ENCODE measurements at places on chromosomes 11 and 22.

DNA sequence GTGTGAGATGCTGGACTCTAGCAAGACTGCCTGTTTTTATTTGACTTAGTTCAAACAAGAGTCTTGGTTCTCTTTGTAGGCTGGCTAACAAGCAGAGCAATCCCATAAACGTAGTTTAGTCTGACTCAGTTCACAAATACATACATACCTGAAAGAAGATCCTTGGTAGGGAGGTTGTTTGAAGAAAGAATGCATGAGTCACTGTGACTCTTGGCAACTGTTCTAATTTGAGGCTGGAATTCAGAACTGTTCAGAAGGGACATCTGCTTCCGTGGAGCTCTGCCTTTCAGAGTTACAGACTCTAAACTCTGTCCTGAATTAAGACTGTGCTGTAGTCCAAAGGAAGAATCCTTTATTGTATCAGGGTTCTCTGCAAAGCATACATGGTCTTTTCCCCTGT lies 32.2 kb downstream of the C2CD3 start:
- DNase-seq = no peak

DNA sequence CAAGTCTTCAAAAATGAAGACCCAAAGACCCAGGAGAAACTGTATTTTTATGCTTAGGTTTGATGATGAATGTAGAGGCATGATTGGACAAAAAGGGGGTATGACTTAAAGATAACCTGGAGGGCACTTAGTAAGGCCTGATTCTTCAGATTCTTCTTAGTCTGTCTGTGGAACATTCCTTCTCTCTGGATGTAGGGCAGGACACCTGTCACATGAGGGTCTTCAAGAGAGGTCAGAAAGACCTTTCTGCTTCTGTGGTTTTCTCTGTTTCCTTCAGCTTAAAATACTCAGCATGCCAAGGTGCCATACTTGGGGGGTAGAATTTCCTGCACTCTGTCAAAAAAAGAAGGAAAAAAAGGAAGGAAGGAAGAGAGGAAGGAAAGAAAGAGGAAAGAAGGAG lies 78.1 kb downstream of the BLID start:
- no peak for DNase-seq

- DNase-seq = no peak
Observed at GRCh38 chr22:35742342-35743100, 24.8 kb downstream of the APOL5 start.

- DNase-seq = no peak
Observed at GRCh38 chr11:18936002-18936673, 3.1 kb downstream of the MRGPRX1 start.

DNA sequence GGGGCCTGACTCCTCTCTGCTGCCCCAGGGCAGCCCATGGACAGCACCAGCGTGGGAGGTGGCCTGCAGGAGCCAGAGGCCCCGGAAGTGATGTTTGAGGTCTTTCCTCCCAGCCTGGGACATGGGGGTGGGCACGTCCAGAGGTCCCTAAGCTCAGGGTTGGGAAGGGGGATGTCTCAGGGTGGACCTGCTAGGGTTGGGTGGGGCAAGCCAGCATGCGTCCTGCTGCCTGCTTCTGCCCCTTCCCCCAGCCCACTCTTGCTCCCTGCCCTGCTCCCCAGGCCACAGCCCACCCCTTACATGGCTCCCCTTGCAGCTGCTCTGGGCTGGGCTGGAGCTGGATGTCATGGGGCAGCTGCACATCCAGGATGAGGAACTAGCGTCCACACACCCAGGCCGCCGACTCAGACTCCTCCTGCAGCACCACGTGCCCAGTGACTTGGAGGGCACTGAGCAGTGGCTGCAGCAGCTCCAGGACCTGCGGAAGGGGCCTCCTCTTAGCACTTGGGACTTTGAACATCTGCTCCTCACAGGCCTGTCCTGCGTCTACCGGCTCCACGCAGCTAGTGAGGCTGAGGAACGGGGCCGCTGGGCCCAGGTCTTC lies 1.3 kb downstream of the FAM180B start:
- no peak for DNase-seq

DNA sequence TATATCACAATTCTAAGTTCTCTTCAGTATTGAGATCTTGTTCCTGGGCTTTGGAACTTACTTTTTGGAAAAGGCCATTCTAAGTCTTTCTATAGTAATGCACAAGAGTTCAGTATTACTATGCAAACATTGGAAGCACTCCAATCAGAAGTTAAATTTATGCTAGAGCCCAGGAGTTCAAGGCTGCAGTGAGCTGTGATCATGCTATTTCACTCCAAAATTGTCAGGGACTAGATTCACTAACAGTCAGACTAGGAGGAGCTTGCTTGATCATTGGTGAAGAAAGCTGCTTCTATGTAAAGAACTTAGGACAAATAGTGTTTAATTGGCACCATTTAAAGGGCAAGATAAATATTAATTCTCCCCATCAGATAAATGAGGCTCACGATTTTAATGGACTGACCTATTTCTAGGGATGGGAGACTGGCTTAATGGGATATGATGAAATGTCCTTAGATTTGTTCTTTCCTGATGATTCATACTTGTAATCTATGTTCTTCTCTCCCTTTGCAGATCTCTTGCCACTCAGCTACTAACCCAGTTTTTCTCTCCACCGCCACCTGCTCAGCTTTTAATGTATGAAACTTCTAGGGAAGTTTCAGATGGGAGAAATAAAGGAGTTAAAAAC lies 32.6 kb upstream of the TMEM123 start:
- no peak for DNase-seq

DNA sequence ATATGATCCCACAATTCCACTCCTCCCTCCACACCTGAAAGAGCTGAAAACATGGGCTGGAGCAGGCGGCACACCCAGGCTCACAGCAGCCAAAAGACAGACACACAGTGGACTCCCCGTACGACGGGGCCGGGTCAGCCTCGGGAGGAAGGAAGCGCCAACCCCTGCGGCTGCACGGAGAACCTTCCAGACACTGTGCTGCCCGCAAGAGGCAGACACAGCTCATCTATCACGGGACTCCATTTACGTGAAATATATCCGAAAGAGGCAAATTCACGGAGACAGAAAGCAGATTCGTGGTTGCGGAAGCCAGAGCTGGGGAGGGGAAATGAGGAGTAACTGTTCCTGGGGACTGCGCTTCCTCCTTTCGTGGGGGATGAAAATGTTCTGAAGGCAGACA lies 165.0 kb downstream of the BRD1 start:
- no peak for DNase-seq

DNA sequence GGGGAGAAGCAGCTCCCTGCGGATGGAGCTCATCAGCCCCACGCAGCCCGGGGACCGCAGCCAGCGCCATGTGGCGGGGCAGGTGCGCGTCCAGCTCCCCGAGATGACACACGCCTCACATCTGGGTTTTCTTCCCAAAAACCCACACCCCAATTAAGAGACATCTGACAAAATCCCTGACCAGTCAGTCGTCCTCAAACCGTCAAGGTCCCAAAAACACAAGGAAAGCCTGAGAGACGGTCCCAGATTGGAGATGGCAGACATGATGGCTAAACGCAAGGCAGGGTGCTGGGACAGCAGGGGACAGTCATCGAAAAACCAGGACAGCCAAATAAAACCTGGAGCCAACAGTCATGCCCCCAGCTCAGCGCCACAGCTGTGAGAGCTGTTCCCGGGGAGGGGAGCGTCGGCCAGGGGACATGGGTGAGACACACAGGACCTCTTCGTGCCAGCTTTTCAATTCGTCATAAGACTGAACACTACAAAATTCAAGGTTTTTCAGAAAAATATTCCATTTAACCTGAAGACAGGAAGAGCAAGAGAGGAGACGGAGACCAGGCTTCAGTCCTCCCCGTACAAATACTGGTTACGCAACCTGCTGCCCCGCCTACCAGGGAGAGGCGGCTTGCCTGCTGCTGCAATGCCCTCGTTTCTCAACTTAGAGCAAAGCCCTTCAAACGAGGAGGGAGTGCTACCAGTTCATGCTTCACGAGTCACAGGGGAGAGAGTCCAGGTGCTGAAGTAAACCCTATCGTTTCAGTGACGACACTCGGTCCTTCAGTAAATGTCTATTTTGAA lies 10.5 kb downstream of the TOLLIP start:
- DNase-seq = no peak

- DNase-seq = no peak
Observed at GRCh38 chr11:129861702-129862522, 33.5 kb downstream of the NFRKB start.

DNA sequence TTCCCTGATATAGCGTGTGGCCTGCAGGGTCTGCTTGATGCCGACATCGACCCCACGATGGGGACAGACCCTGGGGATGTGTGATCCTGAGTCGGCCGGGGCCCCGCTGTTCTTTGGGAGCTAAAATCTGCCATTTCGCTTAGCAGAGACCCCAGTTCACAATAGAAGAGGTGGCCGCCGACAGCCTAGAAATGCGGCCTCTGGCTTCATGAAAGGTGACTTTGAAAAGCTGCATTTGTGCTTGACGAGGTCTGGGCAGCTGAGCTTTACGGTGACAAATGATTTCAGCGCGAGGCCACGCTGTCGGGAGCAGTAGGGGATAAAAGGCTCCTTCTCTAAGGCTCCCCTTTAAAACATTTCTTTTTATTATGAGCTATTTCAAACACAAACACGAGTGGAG lies 71.7 kb downstream of the RPS6KA4 start:
- DNase-seq = no peak

- DNase-seq = no peak
Observed at GRCh38 chr11:130087294-130087926, 17.7 kb downstream of the APLP2 start.

GRCh38 chr22:30452861-30453260 lies 19.0 kb downstream of the SEC14L3 start:
- DNase-seq = no peak

- no peak for DNase-seq
Observed at GRCh38 chr11:119594639-119595249, 134.3 kb downstream of the NECTIN1 start.

- no peak for DNase-seq
Observed at GRCh38 chr11:36577373-36577772, 9.6 kb downstream of the RAG1 start.

- DNase-seq = no peak
Observed at GRCh38 chr22:42816336-42816735, 40.7 kb downstream of the ARFGAP3 start.

GRCh38 chr11:33390944-33391892 lies 134.0 kb downstream of the HIPK3 start:
- DNase-seq = no peak

DNA sequence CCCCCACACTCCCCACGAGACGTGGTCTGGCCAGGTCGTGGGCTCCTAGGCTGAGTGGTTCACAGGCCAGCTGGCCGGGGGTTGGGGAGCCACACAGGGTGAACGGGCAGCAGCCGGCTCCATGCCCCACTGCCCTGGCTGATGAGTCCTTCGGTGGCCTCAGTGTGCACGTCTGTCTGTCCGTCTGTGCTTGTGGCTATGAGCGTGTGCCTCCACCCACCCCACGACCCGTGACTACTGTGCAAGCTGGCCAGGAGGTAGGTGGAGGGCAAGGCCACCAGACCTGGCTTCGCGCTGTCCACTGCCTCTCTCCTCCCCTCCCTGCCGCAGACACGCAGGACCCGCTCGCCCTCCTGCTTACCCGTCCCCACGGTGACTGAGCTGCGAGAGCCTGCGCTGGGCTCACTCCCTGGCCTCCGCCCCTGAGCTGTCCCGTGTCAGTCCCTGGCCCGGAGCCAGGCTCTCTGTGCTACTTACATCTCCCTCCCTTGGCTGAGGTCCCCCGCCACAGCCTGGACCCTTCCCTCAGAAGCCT lies 14.1 kb downstream of the CSDC2 start:
- no peak for DNase-seq

DNA sequence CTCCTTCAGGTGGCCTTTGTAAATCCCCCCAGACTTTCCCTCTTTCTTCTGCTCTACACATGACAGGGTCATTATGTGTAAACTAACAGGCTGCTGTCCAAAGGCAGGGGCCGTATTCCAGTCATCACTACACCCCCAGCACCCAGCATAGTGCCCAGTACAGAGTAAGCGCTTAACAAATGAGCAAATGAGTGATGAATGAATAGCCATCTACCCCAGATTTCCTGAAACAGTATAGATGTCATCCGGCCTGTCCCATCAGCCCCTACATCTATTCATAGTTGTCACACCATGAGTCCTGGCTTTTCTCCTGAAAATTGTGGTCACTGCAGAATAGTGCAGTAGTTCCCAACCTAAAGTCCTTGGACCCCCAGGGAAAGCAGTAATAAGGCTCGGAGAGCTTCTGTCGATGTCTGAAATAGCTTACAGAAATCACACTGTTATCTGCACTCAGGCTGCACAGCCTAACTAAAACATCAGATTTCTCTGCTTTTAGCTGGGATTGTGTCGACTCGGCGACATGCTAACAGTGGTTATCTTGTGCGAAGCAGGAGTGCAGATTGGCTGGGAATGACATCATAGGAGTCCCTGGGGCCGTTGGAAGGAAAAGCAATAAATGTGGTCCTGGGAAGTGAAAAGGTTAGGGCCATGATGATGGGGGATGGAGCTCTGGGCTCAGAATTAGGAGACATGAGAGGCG lies 143.8 kb upstream of the NECTIN1 start:
- no peak for DNase-seq

- no peak for DNase-seq
Observed at GRCh38 chr11:72174302-72175070, 17.5 kb upstream of the FOLR1 start.

GRCh38 chr11:45609902-45610301 lies 55.5 kb downstream of the CHST1 start:
- no peak for DNase-seq

DNA sequence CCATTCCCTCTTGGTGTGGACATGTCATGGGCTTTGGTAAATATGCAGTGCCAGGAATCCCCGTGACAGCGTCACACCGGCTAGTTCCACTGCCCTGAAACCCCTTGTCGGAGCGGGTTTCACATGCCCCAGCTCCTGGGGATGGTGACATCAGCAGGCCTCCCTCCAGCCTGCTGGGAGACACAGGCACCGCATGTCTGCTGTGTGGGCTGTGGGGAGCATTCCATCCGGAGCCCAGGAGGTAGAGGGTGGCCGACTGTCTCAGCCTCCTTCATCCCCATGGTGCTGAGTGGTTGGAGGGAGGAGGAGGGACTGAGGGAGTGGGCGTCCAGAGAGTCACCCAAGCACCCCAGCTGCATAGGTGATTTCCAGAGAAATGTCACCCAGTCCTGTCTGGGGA lies 1161.1 kb downstream of the BRD1 start:
- DNase-seq = no peak

DNA sequence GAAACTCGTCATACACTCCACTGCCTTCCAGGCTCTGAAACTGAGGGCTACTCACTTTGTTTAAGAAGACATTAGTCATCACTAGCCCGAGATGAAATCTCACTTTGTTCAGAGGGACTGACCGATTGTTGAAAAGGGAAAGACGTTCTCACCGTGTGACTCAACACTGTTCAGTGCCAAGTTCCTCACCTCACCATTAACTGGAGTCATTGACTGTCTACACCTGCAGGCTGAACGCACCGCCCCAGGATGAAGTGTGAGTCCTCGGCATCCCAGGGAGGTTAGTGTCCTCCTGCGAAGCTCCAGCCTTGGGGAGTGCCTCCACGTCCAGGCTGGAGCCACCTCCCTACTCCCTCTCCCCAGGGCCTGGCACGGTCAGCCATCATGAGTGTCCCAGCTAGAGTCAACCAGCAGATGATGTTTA lies 30.4 kb downstream of the FADD start:
- no peak for DNase-seq

- DNase-seq = no peak
Observed at GRCh38 chr11:29119116-29119515, 897.7 kb downstream of the KCNA4 start.

All from NCI-H1436 (cell line).